ENCODE measurements at places on chromosomes 7 and 10. TPM values are rescaled to one million over a fixed set of nuclear protein-coding genes. Genes with fewer than 3 reads are reported as not detected.

Gene PLAC9
- total RNA-seq: 31.2 TPM

Gene PRKG1
- total RNA-seq: 96.8 TPM

Gene SPDYE9
- total RNA-seq: not detected

Gene TMEM72
- total RNA-seq: 0.41 TPM

Gene NACAD
- total RNA-seq: 5.1 TPM

Gene LRIT1
- not detected for total RNA-seq

Gene DKK1
- total RNA-seq: 0.51 TPM

Gene PPP1R3C
- total RNA-seq: 540 TPM

- peak; percentile 92 for DNase-seq
These were observed 115.0 kb downstream of the PLXDC2 start for GRCh38 chr10:19930936-19931893.

DNA sequence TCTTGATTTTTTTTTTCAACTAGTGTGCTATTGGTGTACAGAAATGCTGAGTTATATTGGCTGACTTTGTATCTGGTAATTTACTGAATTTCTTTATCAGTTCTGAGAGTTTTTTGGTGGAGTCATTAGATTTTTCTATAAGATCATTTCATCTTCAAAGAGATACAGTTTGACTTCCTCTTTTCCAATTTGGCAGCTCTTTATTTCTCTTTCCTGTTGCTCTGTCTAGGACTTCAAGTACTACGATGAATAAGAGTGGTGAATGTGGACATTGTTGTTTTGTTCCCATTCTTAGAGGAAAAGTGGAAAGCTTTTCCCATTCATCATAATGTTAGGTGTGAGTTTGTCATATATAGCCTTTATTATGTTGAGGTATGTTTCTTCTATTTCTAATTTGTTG is 50.2 kb downstream of the LOXL4 start:
- DNase-seq: no peak

GRCh38 chr7:144454-144826 is 47.9 kb upstream of the FAM20C start:
- DNase-seq: no peak

DNA sequence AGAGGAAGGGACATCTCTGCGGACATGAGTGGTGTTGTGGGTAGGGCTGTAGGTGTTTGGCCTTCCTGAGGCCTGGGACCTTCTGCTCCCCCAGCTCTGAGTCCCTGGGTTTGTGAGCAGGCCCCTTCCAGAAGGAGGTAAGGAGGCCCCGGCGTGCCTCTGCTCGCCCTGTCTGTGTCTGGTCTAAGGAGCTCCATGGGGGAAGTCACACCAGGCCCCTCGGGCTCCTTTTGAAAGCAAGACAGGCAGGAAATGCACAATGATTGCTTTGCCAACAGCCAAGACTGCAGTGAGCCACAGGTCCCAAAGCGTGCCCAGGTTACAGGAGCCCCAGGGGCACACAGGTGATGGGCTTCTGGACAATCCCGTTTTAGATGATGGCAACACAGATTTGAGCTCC is 89.5 kb downstream of the FAM53B start:
- peak; percentile 31 for DNase-seq

DNA sequence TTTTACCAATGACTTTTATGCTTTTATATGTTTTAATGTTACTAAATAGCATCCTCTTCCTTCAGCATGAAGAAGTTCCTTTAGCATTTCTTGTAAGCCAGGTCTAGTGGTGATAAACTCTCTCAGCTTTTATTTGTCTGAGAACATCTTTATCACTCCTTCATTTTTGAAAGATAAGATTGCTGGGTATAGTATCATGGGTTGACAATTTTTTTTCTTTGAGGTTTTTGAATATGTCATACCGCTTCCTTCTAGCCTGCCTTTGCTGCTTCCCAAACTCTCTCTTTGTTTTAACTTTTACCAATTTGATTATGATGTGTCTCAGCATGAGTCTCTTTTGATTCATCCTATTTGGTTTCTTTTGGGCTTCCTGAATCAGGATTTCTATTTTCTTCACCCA is 108.2 kb upstream of the KAT6B start:
- DNase-seq: no peak

- DNase-seq: no peak
These were observed 13.6 kb upstream of the GHRHR start for GRCh38 chr7:30950197-30950596.

- no peak for DNase-seq
These were observed 81.6 kb upstream of the LRRC4 start for GRCh38 chr7:128112781-128113221.

GRCh38 chr7:120272701-120273475 is at the start of gene KCND2:
Gene KCND2, plus strand, starts transcription at chr7:120273175.
- DNase-seq: peak; percentile 32

DNA sequence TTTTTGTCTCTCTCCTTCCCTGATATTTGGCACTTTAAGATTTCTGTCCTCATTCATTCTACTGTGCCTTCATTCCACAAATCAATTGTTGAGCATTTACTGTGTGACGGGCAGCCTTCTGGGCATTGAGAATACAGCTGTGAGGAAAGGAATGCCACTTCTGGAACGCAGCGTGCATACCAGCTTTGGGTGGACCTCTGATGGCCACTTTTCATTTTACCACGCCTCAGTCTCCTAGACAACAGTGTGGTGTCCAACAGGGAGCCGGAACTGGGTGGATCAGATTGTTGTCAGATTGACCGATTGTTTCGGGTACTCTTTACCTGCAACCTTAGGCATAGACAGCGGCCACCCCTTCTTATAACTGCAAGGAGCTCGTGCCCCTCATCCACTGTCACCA is 222.7 kb upstream of the DPP6 start:
- no peak for DNase-seq

DNA sequence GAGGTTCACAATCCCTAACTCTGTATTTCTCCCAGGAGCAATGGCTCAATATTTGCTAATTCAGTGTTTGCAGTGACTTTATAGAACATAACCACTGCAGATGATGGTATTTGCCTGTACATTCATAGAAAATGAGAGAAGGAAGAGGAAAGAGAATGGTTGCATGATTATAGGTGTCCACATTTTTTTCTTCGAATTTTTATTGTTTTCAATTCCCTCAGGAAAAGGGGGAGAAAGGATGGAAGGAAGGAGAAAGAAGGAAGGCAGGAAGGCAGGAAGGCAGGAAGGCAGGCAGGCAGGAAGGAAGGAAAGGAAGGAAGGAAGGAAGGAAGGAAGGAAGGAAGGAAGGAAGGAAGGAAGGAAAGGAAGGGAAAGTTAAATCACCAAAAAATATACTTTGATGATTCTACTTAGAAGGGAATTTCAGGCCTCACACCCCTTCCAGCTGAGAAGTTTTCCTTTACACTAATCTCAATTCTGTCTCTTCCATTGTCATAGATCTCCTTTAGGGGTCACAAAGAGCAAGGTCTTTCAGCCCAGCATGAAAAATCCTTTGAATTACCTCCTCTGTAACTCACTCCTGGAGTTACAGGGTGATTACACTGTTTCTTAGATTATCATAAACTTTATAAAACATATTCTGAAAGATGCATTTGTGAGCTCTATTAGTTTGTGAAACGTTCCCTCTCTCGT is 118.8 kb upstream of the INHBA start:
- DNase-seq: no peak

DNA sequence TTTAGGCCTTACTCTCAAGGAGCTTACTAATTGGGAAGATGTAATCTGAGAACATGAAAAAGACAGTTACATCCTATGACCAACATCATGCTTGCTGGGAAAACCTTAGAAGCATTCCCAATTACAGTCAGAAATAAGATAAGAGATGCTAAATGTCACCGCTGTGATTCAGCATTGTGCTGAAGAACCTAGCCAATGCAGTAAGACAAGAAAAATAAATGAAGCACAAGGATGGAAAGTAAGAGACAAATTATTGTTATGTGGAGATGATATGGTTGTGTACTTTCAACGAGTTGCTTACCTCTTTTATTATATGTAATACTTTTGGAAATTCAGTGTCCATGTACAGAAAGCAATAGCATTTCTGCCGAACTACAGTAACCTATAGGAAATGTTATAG is 104.8 kb downstream of the RBM20 start:
- DNase-seq: no peak

- no peak for DNase-seq
These were observed 50.6 kb downstream of the CHST15 start for GRCh38 chr10:124042656-124043309.
